Activated CD8-positive, alpha-beta memory T cell treated with anti-CD3 and anti-CD28 coated beads for 24 hours (primary cell): ENCODE measurements at places on chromosomes 1 and 21.

- no peak for DNase-seq
Measured at GRCh38 chr1:1990222-1990621, 13.4 kb downstream of the CFAP74 start.

- DNase-seq = no peak
Measured at GRCh38 chr1:203526572-203526971, 32.6 kb downstream of the OPTC start.

DNA sequence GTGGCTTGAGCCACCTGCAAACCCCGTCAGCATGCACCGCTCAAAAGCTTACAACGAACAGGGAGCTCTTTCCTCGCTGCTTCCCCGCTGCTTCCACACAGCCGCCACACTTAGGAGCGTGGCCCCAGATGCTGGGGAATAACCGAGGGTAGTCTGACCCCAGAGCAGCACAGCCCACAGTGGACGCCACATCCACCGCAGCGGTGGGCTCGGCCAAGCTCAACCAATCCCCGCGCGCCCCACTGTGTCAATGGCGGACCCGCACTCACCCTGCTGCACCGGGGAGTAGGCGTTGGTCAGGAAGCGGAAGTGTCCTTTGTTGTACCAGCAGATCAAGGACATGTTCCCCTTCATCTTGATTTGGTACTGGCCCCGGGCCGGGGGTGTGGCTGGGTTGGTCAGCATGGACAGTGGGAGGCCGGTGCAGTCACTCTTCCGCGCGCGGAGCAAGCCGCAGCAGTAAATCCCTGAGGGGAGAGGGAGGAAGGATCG lies 93.5 kb downstream of the PGBD5 start:
- no peak for DNase-seq

- DNase-seq = no peak
Measured at GRCh38 chr1:35432231-35432630, 125.0 kb downstream of the KIAA0319L start.

DNA sequence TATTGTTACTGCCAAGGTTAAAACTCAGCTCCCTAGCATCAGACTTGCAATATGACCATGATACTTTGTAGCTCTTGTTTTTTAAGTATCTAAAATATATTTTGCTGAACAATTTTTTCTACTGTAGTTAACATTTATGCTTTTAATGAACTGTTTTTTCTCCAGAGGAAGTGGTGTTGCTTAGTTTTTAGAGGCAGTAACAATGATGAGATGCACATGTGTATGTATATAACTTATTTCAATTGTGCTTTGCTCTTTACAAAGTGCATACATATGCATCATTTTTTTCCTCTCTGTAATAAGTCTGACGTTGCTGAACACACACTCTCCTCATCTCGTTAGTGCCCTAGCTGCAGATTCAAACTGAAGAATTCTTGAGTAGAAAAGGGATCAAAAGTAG lies 418.8 kb downstream of the ZP4 start:
- DNase-seq = no peak

- peak; percentile 79 for DNase-seq
Measured at GRCh38 chr1:8424539-8425116, 106.7 kb downstream of the SLC45A1 start.

DNA sequence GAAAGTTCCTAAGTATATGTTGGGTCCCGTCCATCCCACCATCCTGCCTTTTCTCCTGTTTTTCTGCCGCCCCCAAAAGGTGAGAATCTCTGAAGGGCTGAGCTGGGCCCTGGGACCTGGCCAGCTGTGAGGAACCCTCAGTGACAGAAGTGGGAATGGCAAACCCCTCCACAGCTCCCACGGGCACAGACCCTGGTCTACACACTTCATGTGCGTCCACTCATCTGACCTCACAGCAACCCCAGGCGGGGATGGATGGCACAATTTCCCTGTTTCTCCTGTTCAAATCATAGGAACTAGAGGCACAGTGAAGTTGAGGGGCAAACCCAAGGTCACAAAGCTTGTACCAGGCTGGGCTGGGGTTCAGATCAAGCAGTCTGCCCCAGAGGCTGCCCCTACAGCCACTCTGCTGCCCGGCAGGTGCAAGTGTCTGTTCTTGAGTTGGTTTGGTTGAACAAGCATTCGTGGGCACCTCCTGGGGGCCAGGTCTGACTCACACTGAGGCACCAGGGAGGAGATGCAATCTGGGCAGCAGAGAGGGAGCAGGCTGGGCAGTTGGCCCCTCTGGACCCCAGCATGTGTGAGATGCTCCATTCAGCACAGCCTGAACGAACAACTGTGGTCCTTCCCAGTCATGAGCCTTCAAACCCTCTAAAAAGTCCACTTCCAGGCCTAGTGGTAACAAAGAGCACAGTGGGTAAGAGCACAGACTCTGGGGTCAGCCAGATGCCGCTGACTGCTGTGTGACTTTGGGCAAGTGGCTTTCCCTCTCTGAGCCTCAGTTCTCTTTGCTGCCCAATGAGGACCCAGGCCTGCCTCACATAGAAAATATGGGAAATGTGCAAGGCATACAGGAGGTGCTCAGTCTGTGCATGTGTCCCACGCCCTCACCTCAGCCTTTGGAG lies 4.0 kb downstream of the EDN2 start:
- no peak for DNase-seq

DNA sequence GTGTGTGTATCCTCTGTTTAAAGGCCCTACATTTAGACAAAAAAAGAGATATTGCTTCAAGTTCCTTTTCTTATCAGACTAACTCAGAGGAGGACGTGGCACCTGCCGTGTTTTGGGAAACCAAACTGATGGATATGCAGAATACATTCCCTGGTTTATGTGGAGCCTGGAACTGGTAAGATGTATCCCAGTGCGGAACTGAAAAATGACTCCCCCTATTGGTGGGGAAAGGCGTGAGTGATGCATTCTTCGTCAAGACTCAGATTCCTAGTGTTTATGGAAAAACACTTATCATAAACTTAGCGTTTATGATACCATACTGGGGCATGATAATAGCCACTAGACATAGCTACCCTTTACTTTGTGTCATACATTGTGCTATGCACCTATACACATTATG lies 154.2 kb downstream of the ZNF326 start:
- no peak for DNase-seq

DNA sequence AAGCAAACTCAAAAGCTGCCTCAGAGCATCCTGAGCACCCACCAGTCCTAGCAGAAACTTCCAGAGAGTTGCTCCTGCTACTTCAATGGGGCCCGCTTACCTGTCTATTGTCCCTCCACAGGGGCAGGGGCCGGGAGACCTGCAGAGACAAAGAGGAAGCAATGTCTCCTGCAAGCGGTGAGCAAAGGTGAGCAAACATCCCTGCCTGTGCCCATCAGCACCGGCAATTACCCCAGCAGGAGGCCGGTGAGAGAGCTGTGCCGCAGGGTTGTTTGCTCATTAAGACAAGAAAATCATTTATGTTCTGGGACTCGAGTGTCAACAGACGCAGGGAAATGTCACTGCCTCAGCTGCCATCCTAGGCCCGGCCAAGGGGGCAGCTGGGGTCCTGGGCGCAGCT lies 53.8 kb upstream of the TARDBP start:
- DNase-seq = no peak

DNA sequence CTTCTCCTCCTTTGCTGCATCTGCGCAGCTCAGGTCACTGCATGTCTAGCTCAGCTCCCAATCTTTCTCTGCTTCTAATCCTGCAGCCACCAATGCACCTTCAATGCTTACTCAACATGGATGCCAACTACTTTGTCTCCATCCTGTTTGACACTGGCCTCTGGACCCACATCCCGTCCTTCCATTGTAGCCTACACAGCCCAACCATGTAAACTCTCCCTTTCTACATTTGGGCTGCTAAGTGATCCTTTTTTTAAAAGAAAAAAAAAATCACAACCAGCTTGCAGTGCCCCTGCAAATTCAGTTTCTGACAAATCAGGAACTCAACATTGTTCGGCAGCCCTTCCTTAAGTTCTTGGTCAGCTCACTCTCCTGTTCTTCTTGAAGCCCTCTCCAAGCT lies 9.4 kb upstream of the CRABP2 start:
- no peak for DNase-seq

GRCh38 chr1:208420696-208421095 lies 176.5 kb upstream of the PLXNA2 start:
- no peak for DNase-seq

DNA sequence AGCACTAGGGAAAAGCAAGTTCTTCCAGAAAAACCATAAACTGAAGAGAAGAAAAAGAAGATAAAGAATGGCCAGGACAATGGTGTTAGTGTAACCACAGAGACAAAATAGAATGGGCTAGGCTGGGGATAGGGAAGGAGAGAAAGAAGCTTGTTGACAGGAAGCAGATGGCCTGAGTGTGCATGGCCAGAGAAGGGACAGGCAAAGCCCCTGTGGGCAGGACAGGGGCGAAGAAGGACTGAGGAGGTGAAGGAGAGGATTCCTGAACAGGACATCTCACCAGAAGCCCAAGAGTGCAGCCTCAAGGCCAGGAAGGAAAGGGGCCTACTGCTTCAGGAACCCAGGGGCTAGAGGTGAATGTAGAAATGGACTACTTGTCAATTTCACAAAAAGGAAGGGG lies 29.3 kb downstream of the IQGAP3 start:
- no peak for DNase-seq

GRCh38 chr1:204337583-204337982 lies 22.1 kb downstream of the PLEKHA6 start:
- DNase-seq = no peak

DNA sequence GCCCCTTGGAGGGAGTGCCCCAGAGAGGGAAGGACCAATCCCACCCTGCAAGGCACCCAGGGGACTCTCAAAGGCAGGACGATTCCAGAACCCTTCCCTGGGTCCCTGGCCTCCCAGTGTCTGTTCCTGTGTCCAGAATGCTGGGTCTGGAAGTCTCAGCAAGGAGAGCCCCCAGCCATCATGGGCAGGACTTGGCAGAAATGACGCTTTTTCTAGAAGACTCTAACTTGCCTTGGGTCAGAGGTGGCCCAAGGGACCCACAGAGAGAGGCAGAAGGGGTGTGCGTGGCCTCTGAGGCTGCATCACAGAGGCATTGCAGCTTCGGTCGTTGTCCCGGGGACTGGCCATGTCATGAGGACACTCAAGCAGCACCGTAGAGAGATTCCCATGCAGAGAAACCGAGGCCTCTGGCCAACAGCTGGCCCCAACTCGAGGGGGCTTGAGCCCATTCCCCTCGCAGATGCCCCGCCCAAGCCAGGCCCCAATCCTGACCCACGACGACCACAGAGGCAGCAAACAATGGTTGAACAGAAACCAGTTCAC lies 57.8 kb downstream of the WNT9A start:
- peak; percentile 45 for DNase-seq

- no peak for DNase-seq
Measured at GRCh38 chr21:34609244-34609932, 5.5 kb downstream of the RCAN1 start.

GRCh38 chr1:83998498-83999315 lies at the start of gene TTLL7:
TSS of gene TTLL7 (minus strand) at chr1:83999132. CDS start at chr1:83952211, 46,921 bp downstream.
- DNase-seq = peak; percentile 86

- DNase-seq = no peak
Measured at GRCh38 chr1:5978452-5978851, 13.8 kb downstream of the NPHP4 start.

DNA sequence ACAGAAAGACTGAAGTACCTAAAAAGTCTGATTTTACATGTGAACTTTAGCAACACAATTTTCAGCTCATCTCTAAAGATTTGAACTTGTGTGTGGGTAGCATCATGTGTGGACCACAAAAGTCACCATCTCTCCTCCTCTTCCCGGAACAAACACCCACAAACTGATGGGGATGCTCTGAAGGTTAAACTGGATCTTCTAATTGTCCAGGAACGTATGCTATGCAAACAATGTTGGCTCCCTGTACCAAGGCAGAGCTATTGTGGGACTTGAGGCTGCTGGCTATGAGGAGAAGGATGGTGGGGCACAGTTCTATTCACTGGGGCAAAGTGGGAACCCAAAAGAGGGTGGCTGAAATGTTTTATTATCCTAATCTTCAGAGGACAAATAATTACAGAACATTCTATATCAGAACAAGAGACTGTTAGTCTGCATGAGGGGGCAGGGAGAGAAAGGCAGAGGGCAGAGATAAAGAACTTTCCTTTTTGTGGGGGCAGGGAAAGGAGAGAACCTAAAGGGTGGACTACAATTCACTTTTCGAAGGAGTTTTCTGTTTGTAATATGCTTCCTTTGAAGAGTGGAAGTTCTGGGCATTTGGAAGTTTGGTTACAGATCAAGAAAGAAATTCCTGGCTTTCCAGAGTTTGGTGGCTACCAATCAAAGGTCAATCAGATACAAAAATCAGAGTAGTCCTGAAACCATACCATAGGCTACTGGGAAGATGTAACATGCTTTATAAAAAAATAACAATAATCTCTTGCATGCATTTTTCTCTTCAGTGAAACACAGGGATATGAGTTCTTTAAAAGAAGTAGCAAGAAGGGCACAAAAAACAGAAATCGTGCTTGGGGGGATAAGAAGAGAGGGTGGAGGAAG lies 62.9 kb downstream of the GADD45A start:
- DNase-seq = no peak

DNA sequence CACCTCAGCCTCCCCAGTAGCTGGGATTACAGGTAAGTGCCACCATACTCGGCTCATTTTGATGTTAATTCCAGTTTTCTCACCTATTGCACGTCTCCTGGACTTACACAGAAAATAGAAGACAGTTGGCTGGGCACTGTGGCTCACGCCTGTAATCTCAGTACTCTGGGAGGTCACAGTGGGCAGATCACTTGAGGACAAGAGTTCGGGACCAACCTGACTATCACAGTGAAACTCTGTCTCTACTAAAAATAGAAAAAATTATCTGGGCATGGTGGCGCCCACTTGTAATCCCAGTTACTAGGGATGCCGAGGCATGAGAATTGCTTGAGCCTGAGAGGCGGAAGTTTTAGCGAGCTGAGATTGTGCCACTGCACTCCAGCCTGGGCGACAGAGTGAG lies 44.1 kb downstream of the DYRK1A start:
- DNase-seq = no peak

DNA sequence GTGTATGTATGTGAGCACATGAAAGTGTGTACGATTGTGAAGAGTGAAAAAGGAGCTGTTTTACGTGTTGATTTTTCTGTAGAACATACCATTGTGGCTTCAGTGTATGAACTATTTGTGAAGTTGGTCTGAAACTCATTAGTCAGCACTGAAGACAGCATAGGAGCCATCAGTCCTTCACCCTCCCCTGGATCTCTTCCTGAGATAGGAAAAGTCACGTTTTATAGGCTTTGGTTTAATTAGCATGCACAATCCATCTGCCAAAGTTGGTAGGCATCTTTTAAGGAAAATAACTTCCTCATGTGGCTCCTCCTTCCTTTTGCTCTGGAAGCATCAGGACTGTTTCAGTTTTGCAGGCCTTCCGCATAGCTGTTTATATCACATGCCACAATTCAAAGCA lies 1.4 kb upstream of the RABIF start:
- no peak for DNase-seq

DNA sequence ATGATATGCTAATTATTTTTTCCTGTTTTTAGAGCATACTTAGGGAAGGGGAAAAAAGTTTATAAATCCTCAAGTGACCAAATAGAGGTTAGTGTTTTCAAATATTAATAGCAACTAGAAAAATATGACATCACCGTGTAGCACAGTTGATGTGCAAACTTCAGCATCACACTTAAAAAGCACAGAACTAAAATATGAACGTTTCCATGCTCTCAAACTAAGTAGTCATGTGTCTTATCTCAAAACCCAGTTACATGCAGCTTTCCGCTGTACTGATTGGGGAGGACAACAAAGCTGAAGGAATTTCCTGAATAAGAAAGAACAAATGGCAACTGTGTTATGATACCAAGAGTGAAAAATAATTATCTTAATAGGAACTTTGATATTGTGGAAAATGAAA lies 903.7 kb downstream of the ADGRL2 start:
- DNase-seq = no peak
